CD4-positive, alpha-beta T cell treated with Interferon gamma for 1 hour (primary cell): ENCODE measurements at places on chromosomes 4 and X.
A peak's percentile ranks its signal among the peaks of the same experiment; 100 is the strongest.

DNA sequence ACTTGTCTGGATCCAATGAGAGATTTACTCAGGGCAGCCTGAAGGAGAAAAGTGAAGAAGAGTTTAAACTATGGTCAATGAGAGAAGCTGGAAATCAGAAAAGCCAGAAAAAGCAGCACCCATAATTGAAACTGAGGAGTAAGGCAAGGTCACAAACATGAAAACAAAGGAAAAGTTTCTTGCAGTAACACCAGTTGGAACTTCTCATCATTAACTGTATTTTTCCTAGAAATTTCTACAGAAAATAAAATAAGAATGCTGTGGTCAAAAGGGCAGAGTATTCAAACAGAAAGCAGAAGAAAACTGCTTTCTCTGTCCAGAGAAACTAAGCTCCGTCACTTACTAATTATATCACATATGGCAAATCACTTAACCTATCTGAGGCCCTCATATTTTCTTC, 102.2 kb downstream of the OR13H1 start:
- no peak for DNase-seq

- DNase-seq: no peak
These were observed 928.3 kb downstream of the GLUD2 start for GRCh38 chrX:121975671-121976070.

DNA sequence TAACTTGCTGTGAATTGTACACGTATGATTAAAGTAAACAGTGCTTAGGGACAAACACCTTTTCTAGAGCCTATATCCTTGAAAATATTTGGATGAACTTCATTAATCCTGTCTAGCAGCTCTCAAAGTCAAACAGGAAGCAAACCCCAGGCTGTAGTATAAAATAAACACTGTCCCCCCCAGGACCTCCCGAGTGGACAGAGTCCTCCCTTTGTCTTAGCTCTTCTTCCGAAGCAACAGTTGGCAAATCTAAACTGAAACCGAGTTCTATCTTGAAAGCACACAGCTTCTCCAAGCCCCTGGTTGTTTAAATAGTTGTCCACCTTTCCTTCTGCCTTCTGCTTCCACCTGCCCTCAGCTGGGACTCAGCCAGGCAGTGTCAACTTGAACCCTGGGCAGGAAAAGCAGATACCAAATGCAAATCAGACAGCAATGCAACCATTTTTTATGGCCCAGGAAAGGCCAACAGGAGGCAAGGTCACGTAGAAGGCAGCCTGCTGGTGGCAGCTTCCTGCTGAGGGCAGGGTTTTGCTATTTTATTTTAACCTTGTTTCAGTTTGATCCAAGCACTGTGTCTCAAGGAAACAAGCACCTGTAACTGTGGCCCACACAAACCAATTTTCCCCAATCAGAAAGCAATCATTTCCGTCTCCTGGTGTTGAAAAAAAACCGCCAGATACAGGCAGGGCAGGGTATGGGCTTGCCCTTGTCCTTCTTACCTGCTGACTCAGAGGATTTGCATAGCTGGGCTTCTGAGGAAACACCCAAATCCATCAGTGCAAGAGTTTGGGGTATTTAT, 110.3 kb upstream of the KIT start:
- no peak for DNase-seq

GRCh38 chr4:82034878-82035277, 338.9 kb downstream of the HNRNPD start:
- no peak for DNase-seq

- DNase-seq: peak; percentile 69
These were observed 8.9 kb downstream of the ADD1 start for GRCh38 chr4:2852481-2852921.

GRCh38 chr4:26084414-26084813, 170.4 kb downstream of the SMIM20 start:
- DNase-seq: no peak

DNA sequence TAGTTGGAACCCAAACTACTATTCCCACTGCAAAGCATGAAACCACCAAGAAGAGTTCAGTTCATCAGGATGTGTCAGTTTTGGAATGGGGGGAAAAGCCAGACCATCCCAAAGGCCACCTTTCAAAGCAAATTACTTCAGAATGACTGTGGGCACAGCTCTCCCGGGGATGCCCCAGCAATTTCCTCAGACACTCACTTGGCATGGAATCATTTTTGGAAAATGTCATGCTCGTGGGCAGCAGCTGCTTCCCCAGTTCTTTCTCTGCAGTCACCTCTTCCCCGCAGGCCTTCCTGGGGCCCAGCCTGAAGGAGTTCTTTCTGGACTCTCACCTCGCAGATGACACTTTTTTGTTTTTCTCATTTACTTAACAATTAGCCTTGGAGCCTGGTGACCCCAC, 350.3 kb downstream of the NR3C2 start:
- DNase-seq: no peak

GRCh38 chr4:133600008-133600407, 450.9 kb downstream of the PCDH10 start:
- DNase-seq: no peak

GRCh38 chr4:25406081-25406692, 29.1 kb downstream of the ANAPC4 start:
- DNase-seq: no peak

GRCh38 chr4:121574618-121575017, 122.2 kb downstream of the ANXA5 start:
- DNase-seq: no peak

DNA sequence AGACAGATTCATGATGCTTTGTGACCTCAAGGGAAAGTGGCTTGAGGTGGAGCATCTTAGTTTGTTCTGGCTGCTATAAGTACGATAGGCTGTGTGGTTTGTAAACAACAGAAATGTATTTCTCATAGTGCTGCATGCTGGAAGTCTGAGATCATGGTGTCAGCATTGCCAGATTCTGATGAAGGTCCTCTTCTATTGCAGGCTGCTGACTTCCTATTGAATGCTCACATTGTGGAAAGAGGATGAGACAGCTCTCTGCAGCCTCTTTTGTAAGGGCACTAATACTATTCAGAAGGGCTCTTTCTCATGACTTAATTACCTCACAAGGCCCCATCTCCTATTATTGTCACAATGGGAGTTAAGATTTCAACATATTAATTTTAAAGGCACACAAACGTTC, 1674.0 kb upstream of the PCDH7 start:
- DNase-seq: no peak

- DNase-seq: no peak
These were observed 183.0 kb downstream of the PACRGL start for GRCh38 chr4:20883231-20883630.

DNA sequence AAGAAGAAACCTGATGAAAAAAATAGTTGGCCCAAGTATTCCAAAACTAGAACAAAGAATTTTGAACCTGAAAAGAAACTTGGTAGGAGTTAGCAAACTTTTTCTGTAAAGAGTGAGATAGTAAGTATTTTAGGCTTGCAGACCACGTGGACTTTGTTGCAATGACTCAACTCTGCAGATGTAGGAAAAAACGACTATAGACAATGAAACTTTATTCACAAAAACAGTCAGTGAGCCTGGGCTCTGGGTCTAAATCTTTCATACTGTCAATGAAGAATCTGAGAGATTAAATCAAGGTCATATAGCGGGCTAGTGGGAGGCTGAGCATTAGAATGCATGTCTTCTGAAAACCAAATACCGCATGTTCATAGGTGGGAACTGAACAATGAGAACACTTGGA, 23.0 kb downstream of the SH3D19 start:
- no peak for DNase-seq

DNA sequence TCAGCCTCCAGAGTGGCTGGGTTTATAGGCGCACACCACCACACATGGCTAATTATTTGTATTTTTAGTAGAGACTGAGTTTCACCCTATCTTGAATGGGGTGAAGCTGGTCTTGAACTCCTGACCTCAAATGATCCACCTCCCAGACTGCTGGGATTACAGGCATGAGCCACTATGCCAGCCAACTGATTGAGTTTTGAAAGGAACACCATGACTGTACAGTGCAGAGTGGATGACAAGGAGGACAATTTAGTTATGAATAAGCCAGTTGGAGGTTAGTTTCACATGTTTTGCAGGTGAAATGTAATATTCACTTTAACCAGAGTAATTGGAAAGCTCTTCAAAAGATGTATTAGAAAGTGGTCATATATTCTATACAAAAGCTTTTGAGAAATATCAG, 60.8 kb downstream of the PCDH18 start:
- DNase-seq: no peak

GRCh38 chr4:158255727-158256324, 45.5 kb downstream of the TMEM144 start:
- DNase-seq: no peak

GRCh38 chr4:58543465-58543864, 1433.3 kb upstream of the IGFBP7 start:
- DNase-seq: no peak

GRCh38 chr4:83285055-83285407, 433 bp upstream of the COQ2 start:
- peak; percentile 54 for DNase-seq
